ENCODE measurements at places on chromosomes 12 and 14.

GRCh38 chr12:131195796-131196195 lies 242.1 kb downstream of the ADGRD1 start:
- no peak for DNase-seq

DNA sequence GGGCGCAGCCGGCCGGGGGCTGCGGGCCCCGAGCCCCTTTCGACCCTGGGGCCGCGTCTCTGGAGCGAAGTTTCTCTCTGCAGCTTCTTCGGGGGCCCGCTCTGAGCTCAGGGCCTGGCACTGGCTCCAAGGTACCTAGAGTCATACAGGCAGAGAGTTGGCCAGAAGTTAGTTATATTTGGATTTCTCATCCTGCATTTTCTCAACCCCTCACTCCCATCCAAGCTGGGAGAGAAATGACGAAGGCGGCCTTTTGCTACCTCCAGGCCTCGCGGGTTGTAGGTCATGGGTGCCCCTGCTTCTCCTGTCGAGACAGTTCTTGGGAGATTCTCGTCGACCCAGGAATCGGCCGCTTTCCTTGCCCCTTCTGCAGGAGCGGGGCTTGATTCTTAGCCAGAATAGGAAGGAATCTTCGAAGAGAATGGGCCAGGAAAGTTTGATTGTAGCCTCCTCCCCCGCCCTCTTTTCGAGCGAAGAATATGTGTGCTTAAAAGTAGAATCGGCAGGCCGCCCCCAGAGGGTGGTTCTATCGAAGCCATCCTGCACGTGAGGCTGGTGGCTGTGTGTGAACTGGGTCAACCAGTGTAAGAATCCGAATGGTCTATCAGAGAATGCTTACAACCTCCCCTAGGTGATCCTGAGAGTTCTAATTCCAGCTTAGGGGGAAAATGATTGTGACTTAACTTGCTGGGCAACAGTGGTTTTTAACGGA lies 785 bp downstream of the MLEC start:
- no peak for DNase-seq

DNA sequence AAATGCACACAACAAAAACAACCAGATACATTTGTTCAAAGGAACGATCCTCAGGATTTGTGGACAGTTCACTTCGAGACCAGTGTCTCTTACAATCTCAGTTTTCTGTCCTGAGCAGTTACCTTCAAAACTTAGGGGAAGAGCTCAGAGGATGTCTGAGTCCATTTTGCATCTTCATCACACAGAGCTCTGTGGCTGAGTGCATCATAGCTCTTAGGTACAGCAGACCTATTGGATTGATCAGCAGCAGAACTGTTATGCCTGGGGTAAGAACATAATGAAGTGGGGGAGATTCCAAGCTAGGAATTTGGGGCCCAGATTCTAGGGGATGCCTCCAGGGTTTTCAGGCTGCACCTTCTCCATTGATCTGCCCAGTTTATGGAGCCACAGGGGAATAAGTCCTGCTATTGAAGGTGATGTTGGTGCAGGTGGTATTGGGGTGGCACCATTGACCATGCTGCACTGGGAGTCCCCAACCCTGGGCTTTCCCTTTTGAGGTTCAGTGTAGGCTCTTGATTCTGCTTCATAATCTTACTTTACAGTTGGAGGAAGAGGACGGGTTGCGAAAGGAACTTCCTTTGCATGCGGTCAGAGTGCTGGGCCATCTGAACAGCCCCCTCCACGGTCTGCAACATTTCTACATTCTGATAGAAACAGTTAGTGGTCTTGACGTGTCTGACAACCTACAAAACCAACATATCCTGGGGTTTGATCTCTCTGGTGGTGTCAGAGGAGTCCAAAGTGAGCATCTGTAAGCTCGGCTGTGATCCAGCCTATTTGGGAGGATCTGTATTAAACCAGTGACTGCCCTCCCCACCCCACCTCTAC lies 112.8 kb downstream of the CHST11 start:
- no peak for DNase-seq

- DNase-seq = no peak
These were observed 23.1 kb upstream of the FBXO21 start for GRCh38 chr12:117213295-117213808.

DNA sequence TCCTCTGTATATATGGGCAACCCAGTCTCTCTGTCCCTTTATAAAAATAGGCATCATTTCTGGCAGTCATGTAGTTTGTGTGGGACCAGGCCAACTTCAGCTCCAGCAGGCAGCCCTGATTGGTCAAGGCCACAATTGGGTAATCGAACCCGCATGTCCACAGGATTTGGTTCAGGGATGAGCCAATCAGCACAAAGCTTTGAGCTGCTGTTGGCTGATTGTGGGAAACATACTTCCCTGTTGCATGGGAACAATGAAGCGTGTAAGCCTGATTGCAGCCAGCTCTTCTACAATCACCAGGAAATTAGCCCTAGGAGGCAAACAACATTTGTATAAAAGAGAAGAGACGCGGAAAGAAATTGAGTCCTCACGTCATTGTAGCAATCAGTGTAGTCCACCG lies 328.6 kb downstream of the PCNX1 start:
- no peak for DNase-seq

GRCh38 chr14:100823413-100824080 lies 2.4 kb upstream of the MEG3 start:
- no peak for DNase-seq

DNA sequence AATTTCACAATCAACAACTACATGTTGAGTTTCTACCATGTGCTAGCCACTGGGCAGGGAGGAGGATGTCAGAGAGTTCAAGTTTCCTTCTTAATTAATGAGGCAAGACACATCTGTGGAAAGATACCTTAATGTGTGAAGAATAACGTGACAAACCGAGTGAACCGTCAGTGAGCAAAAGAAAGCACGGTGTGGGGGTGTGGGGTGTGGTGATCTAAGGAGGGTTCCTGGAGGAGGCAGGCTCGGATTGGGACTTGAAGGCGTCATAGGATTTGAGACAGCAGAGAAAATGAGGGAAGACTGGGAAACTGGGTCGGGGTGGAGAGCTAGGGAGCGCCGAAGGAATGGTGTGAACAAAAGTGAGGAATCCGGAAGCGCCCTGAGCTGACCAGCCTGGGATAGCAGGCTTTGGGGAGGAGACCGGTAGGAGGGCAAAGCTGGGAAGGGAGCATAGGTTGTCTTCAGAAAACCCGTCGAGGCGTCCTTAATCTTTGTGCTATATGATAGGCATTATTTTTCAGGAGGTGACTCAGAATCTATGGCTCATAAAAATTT lies 22.3 kb downstream of the GALNT8 start:
- no peak for DNase-seq

- DNase-seq = no peak
These were observed 96.8 kb upstream of the USP15 start for GRCh38 chr12:62163368-62163767.

- DNase-seq = no peak
These were observed 587 bp downstream of the DLK1 start for GRCh38 chr14:100727086-100727872.

- no peak for DNase-seq
These were observed 45.5 kb downstream of the PAWR start for GRCh38 chr12:79645235-79645630.

DNA sequence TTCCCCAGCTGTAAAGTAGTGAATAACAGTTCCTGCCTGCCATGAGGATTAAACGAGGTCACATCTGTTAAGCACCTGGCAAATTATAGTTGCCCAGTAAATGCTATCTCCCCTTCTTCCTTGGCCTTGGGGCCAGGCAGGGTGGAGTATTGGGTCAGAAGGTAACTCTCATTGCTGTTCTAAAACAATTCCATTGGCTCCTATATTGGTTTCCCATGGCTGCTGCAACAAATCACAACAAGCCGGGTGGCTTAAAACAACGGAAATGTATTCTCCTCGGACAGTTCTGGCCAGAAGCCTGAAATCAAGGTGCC lies 31.9 kb downstream of the MMAB start:
- DNase-seq = no peak

GRCh38 chr14:81385886-81386285 lies 14.2 kb downstream of the STON2 start:
- DNase-seq = no peak

- no peak for DNase-seq
These were observed 3.2 kb downstream of the MLXIP start for GRCh38 chr12:122081697-122082221.

DNA sequence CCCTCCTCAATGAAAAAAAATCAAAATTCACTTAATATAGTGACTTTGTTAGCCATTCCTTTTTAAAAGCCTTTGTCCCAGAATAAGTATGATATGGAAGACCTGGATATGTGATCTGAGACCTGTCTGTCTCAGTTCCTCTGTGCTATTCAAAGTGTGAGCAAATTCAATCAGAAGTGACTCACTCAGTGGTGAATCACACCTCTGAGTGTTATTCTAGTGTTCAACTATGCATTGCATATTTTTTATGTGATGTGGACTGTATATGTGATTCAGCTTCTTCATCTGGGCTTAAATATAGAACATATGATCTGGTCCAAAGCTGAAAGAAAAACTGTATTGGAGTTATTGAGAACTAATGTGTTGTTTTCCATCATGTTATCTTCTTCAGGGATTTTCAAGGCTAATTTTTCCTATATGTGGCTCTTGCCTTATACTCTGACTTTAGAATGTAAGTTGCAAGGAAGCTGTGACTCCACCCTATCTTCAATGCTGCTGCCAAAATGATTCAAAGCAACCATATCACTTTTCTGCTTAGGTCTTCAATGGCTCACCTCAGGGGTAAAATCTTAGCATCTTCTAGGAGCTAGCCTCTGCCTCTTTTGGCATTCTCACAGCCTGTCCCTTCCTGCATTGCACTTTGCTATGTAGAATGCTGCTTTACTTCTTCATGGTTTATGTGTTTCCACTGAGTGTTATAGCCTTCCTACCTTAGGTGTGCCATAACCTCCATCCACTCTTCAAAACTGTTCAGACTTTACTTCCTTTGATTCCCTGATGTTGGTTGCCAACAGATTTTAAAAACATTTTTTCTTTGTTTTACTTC lies 169.8 kb downstream of the OTOGL start:
- DNase-seq = peak; percentile 92

- DNase-seq = no peak
These were observed 169.0 kb downstream of the KICS2 start for GRCh38 chr12:64053117-64053516.

DNA sequence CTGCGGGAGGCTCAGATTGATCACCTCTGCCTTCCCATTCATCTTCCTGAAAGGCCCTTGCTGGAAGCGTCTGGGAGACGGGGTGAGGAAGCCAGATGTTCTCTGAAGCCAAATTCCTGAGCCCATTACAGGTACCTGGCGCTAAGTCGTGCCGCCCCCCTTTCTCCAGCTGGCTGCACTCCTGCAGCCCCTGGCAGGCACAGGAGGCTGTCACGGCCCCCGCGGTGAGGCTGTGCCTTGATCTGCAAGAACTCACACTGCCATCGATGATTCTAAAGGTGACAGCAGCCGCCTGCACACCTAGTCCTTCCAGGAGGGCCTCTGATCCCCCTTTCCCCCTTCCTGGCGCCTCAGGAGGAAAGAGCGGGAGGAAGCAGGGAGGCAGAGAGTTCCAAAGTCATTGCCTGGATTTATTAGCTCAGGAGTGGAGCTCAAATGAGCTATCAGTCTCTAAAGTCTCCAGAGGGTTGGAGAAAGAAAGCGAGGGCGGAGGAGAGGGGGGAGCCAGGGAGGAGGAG lies 106.9 kb downstream of the RFLNA start:
- DNase-seq = no peak

- DNase-seq = peak; percentile 94
These were observed 5.1 kb downstream of the C12orf56 start for GRCh38 chr12:64385468-64385867.

DNA sequence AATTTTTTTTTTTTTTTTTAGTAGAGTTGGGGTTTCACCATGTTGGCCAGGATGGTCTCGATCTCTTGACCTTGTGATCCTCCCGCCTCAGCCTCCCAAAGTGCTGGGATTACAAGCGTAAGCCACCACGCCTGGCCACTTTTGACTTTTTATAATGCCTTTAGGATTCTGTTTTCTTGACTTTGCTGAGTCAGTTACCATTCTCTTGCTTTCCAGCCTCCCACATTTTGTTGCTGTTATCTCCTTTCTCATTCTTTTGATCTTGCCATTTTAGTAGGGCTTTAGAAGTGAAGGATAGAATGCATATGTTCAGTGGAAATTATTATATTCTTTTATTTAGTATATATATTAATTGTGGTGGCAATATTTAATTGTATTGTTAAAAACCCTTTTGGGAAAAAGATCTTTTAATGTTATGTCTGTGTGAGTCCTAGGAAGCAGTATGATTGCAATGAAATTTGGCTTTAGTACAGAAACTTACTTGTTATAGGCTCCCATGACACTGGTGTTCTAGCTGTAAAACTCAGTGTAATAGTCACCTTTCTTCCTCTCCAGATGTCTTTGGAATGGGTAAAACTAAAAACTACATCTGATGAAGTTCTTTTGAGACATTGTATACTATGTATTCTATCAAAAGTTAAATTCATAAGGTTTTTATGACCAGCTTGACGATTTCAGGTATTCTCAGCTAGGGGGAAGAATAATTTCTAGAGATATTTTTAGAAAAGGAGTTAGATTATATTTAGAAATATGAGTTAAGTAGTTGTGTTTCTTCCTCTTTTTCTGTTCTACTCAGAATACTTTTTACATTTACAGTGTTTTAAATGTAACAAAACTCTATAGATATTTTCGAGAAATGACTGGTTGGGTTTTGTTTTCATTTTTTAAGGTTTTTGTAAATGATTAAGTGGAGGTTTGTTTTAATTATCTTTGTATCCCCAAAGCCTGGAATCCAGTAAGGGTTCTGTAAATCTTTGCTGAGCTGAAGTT lies 74.7 kb downstream of the APAF1 start:
- DNase-seq = no peak

- no peak for DNase-seq
These were observed 15.8 kb downstream of the ATL1 start for GRCh38 chr14:50575769-50576168.

DNA sequence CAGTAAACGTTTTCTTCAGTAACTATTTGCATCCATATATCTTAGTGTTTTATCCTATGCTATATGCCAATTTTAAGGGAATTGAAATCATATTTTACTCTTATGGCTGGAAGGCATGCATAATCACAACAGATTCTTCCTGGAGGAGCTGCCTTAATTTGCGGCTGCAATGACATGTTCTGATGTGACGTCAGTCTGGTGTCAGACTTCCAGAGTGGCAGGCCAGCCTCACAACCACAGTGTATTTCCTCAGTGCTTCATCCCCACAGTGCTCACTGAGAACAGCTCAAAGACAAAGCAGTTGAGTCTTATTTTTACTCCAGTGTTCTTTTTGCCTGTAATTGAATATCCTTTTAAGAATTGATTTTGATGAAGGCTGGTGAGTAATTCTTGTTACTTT lies 107.1 kb downstream of the PLEKHA5 start:
- peak; percentile 67 for DNase-seq

DNA sequence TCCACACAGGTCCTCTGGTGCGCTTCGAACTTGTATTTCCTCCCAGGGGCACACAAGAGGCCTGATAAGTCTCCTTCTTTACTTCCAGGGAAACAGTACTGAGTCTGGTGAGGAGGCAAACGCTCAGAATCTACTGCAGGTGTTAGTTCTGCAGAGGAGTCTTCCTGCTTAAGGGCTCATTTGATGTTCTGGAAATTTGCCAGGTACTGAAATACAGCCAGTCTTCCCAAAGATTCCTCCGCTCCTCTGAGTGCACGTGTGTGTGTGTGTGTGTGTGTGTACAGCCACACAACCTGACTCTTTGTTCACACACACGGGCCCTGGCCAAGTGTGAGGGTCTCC lies 92.0 kb downstream of the FBXL14 start:
- DNase-seq = no peak
